ENCODE measurements at places on chromosomes 12 and 14.

- no peak for DNase-seq
Measured at GRCh38 chr14:41280745-41281144, 325.9 kb upstream of the LRFN5 start.

- no peak for DNase-seq
Measured at GRCh38 chr12:42761086-42761485, 171.5 kb upstream of the PRICKLE1 start.

DNA sequence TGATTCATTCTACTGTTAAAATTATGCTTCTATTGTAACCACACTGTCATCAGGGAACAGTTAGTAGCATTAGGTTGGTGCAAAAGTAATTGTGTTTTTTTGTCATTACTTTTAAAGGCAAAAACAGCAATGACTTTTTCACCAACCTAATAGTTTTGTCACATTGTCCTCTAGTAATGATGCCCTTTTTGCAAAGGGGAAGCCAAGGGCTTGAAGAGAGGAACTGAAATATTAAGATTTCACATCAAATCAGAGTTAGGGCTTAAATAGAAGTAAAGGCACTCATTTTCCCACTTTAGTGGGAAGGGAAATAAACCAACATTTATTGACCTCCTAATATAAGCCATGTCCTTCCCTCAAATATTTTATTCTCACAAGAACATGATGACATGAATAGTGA is 273.7 kb downstream of the NRXN3 start:
- DNase-seq, result no peak

- DNase-seq, result no peak
Measured at GRCh38 chr14:61474701-61475100, 153.3 kb downstream of the PRKCH start.

GRCh38 chr14:29919845-29920244 is 7.8 kb downstream of the PRKD1 start:
- no peak for DNase-seq

GRCh38 chr14:102749393-102750305 is 27.6 kb upstream of the TRAF3 start:
- DNase-seq, result no peak

- DNase-seq, result no peak
Measured at GRCh38 chr12:74393272-74393671, 144.4 kb upstream of the ATXN7L3B start.

DNA sequence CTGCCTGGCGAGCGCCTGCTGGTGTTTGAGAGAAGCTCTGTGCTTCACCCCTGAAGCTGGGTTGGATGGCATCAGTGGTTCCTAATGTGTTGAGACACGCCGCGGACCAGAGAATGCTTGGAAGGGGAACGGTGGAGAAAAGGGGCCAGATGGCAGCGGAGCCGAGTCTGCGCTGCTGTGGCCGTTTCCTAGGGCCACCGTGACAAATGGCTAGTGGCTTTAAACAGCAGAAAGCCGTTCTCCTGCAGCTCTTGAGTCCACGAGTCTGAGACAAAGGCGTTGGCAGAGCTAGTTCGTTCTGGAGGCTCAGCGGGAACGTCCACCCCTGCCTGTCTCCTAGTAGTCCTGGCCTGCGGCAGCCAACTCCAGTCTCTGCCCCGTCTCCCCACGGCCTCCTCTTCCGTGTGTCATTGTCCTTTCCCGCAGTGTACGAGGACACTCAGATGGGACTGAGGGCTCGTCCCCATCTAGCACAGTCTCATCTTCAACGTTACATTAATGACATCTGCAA is 103.6 kb downstream of the ADGRD1 start:
- DNase-seq, result peak; percentile 82

GRCh38 chr14:58298477-58299400 is at the start of gene ARID4A:
TSS of gene ARID4A (plus strand) at chr14:58298555. CDS start at chr14:58299855, 1,300 bp downstream.
- DNase-seq, result peak; percentile 88

DNA sequence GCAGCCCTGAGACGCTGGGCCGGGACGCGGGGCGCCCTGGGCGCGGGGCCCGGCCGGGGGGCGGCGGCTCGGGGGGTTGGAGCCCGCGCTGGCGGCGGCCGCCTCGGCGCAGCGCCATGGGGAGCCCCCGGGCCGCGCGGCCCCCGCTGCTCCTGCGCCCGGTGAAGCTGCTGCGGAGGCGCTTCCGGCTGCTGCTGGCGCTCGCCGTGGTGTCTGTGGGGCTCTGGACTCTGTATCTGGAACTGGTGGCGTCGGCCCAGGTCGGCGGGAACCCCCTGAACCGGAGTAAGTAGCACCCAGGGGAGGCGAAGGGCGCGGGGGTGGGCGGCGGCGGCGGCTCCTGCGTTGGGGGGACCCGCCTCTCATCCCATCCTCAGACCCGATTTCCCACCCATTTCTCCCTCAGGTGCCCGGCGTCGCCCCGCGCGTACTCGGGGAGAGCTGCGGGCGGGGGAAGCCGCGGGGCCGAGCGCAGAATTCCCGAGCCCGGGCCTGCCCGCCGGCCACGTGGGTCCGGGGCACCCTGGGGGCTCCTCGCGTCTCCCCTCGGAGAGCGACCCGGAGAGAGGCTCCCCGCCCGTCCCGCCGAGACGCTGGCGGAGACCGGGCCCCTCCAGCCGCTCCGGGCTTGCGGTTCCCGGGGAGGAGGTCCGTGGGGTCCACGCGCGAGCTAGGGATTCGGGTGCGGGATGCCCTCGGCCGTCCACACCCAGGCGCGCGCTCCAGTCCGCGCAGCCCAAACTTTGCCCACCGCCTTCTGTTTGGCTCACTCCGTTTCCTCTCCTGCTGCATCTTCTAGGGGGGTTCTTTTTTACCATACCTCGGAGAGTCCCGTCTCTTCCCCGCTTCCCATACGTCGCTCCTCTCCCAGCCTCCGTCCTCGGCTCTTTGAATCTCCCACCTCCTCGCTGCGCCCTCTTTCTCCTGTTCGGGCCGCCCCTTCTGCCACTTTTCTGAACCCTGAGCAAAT is 807 bp downstream of the B4GALNT3 start:
- DNase-seq, result peak; percentile 72

GRCh38 chr12:117514016-117514415 is 152.6 kb upstream of the NOS1 start:
- DNase-seq, result no peak

DNA sequence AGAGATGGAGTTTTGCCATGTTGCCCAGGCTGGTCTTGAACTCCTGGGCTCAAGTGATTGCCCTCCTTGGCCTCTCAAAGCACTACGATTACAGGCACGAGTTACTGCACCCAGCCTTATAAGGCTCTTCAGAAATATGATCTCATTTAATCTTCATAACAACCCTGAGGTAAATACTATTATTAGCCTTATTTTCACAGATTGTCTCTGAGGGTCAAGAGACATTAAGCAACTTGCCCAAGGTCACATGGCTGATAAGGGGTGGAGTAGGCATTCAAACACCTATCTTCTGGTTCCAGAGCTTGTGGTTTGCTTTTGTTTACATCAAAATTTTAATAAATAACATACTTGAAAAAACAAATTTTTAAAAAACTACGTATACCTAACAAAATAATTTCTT is 5.1 kb downstream of the PRKAG1 start:
- no peak for DNase-seq

- DNase-seq, result no peak
Measured at GRCh38 chr14:50676814-50677516, 8.9 kb upstream of the SAV1 start.

Measured in posterior cingulate gyrus (tissue), 11 donors.